ENCODE measurements at places on chromosomes 5 and 9. TPM values are rescaled to one million over a fixed set of nuclear protein-coding genes. Genes with fewer than 3 reads are reported as not detected.

DNA sequence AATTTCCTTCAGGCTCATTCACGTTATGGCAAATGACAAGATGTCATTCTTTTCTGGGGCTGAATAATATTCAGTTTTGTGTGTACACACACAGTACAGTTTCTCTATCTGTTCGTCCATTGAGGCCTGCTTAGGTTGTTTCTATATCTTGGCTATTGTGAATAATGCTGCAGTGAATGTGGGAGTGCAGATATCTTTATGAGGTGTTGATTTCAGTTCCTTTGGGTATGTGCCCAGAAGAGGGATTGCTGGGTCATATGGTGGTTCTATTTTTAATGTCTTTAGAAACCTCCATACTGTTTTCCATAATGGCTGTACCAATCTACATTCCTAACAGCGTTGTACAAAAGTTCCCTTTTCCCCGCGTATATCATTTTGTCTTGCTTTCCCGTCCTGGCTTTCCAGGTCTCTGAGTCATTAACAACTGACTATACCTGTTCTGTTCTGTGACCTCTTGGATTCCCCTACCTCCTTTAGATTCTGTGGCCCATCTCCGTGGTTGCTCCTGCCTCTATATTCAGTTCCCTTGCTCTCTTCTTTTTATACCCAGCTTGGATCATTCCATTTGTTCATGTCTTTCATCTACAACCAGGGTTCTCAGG is 6.8 kb downstream of the SNX30 start:
- no peak for DNase-seq
- H3K4me1 ChIP-seq = peaks cover 46% of the 10 kb centered on the region
- peak overlapping the region; percentile 50 for H3K27ac ChIP-seq

The PCDHB9 gene
- not detected for total RNA-seq

DNA sequence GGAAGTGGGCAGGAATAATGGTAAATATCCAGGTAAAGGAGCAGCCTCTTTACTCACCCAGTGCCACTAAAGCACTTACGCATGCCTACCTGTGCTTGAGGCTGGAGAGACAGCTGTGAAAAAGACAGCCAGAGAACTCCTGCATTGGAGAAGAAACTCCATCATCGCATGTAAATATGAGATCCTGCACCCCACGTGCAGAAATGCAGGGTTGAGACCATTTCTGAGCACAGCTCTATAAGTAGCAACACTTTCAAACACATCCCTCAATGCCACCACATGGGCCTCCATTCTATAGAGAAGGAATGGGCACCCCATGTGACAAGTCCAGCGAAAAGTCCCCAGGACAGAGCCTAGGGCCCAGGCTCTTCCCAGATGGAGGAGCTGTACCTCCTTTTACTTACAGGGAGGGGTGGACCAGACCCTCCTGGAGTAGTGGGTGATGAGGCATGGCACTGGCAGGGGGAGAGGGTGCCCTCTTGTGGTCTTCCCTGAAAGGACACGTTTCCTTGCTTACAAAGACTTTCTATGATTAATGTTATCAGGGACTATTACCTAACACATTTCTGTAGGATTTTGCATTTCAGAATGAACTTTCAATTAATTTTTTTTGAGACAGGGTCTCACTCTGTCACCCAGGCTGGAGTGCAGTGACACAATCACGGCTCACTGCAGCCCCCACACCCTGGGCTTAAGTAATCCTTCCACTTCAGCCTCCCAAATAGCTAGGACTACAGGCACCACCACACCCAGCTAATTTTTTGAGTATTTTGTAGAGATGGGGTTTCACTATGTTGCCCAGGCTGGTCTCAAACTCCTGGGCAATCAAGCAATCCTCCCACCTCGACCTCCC is 55.3 kb upstream of the IL17B start:
- H3K36me3 ChIP-seq = no peaks in the 10 kb centered on the region
- peak; percentile 59 for DNase-seq
- no peaks in the 10 kb centered on the region for H3K4me1 ChIP-seq
- H3K4me3 ChIP-seq = no peak overlapping the region
- no peak overlapping the region for H3K27ac ChIP-seq
- H3K27me3 ChIP-seq = no peaks in the 10 kb centered on the region

DNA sequence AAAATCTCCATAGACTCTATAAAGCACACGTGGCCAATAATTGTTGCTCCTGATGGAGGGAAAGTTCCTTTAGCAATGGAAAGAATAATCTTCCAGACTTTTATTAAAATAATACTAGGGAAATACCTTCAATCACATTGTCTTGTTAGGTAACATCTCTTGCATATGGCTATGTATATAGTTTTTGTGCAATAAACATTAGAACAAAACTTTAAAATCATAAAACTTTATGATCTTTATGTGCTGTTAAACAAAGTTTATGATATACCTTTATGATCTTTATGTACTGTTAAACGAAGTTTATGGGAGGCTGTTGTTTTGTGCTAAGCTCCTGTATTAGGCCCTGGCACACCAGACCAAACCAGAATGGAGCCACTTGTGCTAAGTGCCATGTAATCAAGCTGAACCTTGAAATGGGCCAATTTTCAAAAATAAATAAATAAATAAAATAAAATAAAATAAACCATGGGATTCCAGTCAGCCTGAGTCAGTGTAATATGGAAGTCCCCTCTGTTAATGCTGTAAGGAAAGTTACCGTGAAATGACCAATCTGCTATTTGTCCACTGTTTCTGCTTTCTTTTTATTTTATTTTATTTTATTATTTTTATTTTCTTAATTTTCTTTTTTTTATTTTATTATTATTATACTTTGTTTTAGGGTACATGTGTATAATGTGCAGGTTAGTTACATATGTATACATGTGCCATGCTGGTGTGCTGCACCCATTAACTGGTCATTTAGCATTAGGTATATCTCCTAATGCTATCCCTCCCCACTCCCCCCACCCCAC is 431.3 kb downstream of the SPATA31D1 start:
- no peak overlapping the region for H3K27ac ChIP-seq
- no peak overlapping the region for H3K4me3 ChIP-seq
- no peaks in the 10 kb centered on the region for H3K36me3 ChIP-seq
- no peaks in the 10 kb centered on the region for H3K4me1 ChIP-seq

The CORO2A gene
- total RNA-seq = 18.9 TPM

- no peaks in the 10 kb centered on the region for H3K36me3 ChIP-seq
- no peak overlapping the region for H3K27ac ChIP-seq
- no peak for DNase-seq
- H3K4me1 ChIP-seq = no peaks in the 10 kb centered on the region
These were observed 21.0 kb upstream of the GSN start for GRCh38 chr9:121246821-121247561.

DNA sequence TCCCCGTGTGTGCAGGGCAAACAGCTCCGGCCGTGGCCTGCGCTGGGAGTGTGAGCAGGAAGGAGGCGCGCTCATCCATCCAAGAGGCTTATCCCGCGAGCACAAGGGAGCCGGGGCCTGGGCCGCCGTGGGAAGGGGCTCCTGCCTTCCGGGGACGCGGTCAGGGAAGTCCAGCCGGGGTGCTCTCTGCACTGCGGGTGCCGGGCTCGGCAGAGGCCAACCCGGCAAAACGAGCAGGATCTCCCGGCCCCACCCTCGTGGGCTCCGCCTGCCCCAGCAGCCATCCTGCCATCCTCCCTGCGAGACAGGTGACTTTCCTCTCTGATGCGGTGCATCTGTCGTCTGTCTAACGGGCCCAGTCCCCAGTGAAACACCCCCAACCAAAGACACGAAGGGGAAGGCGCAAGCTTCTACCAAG is 244.2 kb downstream of the AUH start:
- H3K27ac ChIP-seq = no peak overlapping the region
- H3K36me3 ChIP-seq = no peaks in the 10 kb centered on the region
- DNase-seq = no peak
- H3K4me1 ChIP-seq = no peaks in the 10 kb centered on the region
- H3K27me3 ChIP-seq = no peaks in the 10 kb centered on the region

Measured in Caco-2 (cell line).